ENCODE measurements at places on chromosomes 3 and 15. TPM values are rescaled to one million over a fixed set of nuclear protein-coding genes. Genes with fewer than 3 reads are reported as not detected.

DNA sequence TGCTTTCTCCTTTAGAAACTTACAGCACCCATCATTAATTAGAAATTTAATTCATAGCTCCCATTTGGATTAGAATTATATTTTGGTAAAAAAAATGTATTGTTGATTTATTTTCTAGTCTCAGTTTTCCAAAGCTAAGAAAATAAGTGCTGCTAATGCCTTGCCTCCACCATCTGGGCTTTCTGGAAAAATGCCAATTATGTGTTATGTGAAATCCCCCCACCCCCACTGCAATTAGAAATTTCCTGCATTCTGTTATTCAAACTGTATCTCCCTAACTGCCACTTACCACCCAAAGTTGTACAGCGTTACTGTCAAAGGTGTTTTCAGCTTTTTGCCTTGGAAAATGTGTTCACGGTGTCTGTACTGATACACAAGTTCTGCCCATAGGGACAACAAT lies 617.2 kb upstream of the UBE2E2 start:
- DNase-seq, result no peak

DNA sequence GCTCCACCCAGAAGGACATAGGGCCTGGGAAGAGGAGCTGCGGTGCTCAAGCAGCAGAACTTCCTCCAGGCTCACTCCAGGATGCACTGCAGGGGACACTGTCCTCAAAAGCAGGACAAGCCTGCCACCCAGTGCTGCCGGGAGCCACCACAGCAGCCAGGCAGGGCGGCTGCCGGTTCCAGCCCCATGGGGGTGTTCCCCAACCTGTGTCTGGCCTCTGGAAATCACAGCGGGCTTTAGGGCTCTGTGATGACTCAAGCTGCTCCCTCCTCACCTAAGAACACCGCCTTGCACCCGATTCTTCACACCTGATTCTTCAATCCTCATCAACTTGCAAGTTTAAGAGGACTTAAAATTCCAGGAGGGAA lies 71.9 kb upstream of the SLC6A11 start:
- no peak for DNase-seq

Gene RARRES1
- 21.0 TPM for total RNA-seq

DNA sequence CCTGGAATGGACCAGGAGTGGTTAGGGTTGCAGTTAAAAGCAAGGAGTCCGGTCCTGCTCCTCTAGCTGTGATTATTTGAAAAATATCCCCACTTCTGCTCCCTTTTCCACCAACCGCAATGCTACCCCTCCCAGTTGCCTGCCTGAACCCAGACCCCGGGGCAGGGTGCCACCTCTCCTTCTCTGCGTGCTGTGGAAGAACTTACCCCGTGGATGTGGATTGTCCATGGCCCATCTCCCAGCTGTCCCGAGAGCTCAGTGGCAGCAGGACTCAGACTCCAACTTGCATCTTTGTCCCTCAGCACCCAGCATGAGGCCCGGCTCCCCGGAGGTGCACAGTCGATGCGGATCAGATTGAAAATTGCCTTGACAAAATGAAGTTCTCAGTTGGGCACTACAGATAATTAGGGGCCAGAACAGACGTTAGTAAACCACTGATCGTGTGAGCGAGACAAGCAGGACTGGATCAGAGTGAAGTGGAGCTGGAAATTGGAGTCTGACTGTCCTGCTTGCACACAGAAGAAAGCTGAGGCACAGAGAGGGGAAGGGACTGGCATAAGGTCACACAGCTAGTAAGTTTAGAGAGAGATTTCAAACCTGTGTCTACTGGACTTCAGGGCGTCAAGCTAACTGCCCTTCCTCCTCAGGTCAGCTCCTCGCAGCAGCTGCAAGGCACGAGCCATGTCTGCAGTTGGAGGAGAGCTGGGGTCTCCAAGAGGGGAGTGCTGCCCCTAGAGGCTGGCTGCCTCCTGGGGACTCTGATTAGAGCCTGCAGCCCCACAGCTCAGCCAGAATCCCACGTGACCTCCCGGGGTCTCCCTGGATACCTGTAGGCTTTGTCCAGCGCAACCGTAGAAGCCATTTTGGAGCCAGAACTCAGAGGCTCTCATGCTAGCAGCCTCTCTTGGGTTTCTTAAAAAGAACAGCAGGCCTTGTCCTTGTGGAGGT lies 14.7 kb downstream of the SLC6A1 start:
- DNase-seq, result no peak

Gene C2CD4B
- 2.4 TPM for total RNA-seq

Gene SPRED1
- total RNA-seq, result 35.6 TPM

Gene POTEB3
- not detected for total RNA-seq

DNA sequence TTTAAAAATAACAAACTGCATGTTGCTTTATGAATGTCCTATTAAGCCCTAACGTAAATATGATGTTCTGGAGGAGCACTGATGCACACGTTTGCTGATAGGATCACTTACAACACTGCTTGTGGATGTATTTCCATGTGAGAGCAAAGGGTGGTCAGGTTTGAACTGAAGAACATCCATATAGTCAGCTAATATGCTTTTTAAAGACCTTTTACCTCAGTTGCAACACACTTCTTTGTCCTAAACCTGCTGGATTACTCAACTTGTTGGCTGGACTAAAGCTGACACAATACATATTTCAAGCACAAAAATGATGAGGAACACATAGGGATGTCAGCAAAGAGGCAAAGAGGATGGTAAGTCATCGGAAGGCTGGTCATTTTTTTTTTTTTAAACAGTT lies 186.6 kb downstream of the TIGIT start:
- no peak for DNase-seq

GRCh38 chr3:2036076-2036475 lies 62.6 kb upstream of the CNTN4 start:
- DNase-seq, result no peak

Gene GHSR
- total RNA-seq, result not detected

Gene FAM227B
- total RNA-seq, result 2.9 TPM

DNA sequence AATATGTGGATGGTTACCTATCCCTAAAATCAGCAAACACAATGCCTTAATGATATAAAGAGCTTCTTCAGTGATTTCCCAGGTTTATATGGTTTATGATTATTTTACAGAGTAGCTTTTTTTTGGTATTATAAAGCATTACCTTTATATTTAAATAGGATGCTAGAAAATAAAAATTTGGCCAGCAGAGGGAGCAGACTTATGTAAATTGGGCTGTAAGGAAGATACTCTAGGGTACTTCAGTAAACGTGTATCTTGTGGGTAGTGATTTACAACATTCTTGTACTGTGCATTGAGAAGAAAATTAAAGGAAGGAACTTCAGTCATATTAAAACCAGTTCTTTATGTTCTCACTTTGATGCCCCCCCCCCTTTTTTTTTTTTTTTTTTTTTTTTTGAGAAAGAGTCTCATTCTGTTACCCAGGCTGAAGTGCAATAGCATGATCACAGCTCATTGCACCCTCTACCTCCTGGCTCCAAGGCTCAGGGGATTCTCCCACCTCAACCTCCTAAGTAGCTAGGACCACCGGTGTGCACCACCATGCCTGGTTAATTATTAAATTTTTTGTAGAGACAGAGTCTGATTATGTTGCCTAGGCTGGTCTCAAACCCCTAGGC lies 167.9 kb downstream of the BBX start:
- no peak for DNase-seq

Gene NR2F2
- 64.7 TPM for total RNA-seq

GRCh38 chr3:15787941-15788340 lies 9.8 kb downstream of the ANKRD28 start:
- DNase-seq, result no peak

Gene ECE2
- not detected for total RNA-seq

GRCh38 chr15:46647046-46647445 lies 1012.2 kb downstream of the SQOR start:
- no peak for DNase-seq

Gene IGDCC3
- 0.10 TPM for total RNA-seq

- no peak for DNase-seq
Observed at GRCh38 chr15:59298854-59299250, 73.8 kb downstream of the MYO1E start.

DNA sequence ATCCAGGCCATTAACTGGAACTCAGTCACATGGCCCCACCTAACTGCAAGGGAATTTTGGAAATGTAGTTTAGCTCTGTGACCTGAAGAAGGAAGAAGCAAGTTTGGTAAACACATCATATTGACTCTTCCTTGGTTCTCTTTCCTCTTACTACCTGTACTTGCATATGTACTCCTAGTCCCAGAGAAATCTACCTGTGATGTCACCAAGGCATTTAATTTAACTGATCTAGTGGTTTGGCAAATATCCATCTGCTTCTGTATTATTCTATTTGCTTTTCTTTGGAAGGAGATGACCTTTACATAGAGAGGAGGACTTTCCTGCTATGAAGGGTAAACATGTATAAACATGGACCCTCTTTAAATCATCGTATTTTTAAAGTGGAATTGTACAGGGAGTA lies 150.8 kb downstream of the TMEM108 start:
- no peak for DNase-seq

DNA sequence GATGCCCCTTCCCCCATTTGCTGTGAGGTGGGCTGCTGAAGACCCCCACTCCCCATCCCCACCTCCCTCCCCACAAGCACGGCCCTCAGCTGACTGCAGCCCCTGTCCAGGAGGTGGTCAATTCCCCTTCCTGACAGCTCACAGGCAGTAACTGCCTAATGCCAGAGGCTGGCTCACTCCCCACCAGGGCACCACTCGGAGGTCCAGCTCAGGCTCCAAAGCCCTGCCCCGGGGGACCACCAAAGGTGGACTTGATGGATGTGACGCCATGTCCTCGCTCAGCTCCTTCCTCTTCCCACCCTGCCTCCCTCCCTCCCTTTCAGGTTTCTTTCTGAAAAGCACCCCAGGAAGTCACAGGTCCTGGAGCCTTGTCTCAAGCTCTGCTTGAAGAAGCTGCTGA lies 82.8 kb downstream of the MEGF11 start:
- no peak for DNase-seq

GRCh38 chr3:21062831-21063294 lies 688.1 kb downstream of the ZNF385D start:
- DNase-seq, result no peak

- DNase-seq, result no peak
Observed at GRCh38 chr3:187802928-187803259, 57.6 kb upstream of the BCL6 start.

- no peak for DNase-seq
Observed at GRCh38 chr3:27429909-27430308, 54.3 kb downstream of the SLC4A7 start.

DNA sequence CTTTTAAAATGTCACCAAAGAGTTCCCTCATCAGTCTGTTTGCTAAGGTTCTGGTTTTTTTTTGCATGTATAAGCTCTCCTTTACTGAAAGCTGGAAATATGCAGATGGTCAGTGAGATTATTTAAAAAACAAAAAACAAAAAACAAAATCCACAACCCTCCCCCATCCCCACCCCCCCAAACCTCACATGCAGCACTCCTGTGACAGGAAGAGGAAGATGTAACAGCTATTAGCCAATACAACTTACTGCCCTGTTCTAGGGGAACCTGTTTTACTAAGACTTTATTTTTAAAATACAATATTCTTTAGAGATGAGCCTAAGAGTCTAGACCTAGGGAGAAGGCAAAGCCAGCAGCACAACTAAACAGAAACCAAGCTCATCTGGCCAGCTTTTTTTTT lies 39.5 kb downstream of the ANP32A start:
- no peak for DNase-seq

DNA sequence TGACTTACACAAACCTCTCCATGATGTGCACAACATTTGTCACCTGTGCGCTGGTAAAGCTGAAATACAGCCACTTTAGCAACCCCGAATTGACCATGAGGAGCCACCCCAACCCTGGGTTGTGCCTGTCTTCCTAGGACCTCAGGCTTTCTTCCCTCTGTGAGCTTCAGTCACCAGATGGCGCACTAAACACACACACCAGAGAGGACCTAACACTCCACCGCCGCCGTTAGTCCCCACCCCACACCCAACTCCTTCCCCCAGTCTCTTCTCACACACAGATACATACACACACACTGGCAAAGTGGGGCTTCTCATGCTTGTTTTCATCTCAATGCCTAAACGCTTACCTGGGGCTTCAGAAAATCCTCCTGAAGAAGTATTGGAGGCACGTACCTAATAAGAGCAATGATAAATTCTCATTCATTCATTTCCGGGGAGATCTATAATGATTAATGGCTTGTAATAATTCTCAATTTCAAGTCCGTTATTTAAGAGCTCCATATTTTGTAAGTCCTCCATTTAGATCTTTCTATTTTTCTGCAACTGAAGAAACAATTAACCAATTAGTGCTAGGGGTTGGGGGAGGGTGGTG lies 2.1 kb upstream of the CCDC80 start:
- peak; percentile 87 for DNase-seq

GRCh38 chr3:123013876-123014275 lies 13.7 kb downstream of the SEMA5B start:
- DNase-seq, result no peak

DNA sequence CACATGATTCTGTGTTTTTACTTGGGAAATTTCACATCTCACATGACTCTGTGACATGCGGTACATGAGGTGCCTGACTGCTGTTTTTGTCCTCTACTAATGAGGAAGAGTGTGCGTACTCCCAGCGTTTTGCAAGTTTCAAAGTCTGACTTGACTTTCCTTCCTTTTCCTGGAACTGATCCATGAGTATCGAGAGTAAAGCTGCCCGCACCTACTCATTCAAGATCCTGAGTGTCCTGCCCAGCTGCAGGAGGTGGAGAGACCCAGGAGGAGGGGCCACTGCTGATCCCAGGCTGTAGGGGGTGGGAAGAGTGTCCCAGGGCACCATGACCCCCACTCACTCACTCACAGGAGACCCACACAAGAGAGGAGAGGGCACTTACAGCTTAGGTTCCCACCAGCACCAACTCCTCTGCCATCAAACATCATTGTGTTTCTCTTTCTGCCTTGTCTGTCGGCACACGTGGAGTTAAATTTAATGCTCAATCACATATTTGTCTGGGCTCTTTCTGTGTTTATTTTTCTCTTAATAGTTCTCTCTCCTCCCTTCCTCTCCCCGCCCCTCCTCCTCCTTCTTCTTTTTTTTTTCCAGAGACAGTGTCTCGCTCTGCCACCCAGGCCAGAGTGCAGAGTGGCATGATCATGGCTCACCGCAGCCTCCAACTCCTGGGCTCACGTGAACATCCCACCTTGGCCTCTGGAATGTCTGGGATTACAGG lies 1.4 kb downstream of the CCR5AS start:
- DNase-seq, result no peak

DNA sequence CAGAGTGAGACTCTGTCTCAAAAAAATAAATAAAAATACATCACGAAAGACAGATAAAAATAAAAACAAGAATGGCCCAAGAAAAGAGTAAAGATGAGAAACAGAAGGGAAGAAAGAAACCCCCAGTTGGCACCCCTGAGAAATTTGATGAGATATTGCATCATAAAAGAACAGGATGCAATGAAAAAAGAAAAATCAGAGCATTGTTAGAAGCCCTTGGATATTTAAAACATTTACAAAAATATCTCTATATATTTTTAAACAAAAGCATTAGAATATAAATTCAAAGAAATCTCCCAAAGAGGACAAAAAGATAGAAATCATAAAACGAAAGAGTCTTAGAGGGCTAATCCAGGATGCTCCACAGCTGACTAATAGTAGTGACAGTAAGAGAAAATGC lies 18.6 kb upstream of the ZBTB38 start:
- no peak for DNase-seq

- no peak for DNase-seq
Observed at GRCh38 chr3:150385296-150386242, 22.5 kb upstream of the TSC22D2 start.

Gene APOD
- total RNA-seq, result 53.5 TPM

Gene ARHGAP31
- 66.3 TPM for total RNA-seq

Gene CHRM5
- total RNA-seq, result 0.11 TPM

Gene CAMK1
- total RNA-seq, result 28.5 TPM

Gene PLSCR2
- 0.31 TPM for total RNA-seq

GRCh38 chr15:39657668-39658067 lies 76.8 kb downstream of the THBS1 start:
- no peak for DNase-seq

- peak; percentile 95 for DNase-seq
Observed at GRCh38 chr15:101723874-101724674, at the start of gene TARS3. Gene TARS3, minus strand, starts transcription at chr15:101724473. Its CDS starts 86 bp downstream, at chr15:101724387.

GRCh38 chr3:120472121-120472844 lies 21.5 kb upstream of the FSTL1 start:
- DNase-seq, result no peak
